ENCODE measurements at places on chromosomes 6 and 20.

DNA sequence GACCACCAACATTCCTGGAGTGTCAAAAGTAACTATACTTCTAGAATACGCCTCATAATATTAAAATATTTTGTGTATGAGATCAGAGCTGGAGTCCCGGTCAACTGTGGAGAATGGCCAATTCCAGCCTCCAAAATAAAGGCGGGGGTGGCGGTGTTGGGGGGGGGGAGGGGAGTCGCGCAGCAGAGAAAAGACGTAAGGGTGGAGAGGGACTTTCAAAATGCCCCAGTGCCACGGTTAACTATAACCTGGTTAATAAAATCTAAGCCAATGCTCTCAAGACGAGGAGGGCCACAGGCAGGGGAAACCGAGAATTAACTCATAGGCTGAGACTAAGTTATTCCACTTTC lies 1.3 kb downstream of the NUP153 start:
- DNase-seq = no peak

DNA sequence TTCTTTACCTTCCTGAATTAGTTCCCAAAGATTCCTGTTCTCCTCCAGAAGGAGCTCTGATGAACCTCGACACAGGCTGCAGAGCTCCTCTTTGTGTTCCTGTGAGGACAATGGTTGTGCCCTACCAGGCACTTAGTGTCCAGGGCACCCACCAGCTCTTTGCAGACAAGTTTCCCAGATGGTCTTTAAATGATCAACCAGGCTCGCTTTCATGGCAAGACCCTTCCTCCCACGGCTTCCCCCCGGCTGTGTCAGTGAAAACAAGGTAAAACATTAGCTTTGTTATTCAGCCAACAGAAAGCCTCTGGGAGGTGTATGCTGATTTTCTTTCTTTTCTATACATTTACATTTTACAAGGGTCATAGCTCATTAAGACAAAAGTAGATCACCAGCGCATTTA lies 32.3 kb upstream of the CNKSR3 start:
- no peak for DNase-seq

DNA sequence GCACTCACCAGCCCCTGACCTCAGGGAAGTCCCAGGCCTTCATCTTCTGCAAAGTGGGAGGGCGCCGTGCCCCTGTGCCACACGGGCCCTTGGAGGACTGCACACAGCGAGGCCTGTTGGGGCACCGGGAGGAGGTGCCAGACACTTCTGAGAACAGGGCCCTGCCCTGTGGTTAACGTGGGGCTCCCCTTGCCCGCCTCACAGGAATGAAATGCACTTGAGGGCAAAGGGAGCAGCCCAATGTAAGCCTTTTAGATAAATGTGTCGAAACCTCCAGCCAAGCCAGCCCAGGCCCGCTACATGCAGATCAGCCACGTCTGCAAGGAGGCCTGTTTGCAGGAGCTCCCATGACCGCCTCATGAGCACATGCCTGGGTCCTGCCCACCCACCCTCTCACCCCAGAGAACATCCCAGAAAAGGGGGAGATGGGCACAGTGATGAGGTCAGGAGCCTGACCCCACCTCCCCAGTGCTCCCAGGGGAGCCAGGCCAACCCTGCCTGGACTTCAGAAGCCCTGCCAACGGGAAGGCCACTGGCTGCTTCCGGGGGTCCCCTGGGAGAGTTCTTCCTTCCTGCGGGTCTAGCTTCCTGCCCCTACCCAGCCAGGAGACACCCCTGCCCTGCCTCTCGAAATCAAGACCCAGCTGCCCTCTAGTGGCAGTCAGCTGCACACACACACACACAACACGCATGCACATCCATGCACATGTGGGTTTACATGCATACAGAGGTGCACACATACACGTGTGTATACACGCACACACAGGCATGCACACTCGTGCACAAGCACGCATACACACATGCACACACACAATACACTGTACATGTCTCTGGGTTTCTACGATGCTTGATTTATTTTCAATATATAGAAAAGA lies 178.7 kb downstream of the TAF4 start:
- peak; percentile 3 for DNase-seq

GRCh38 chr6:33790910-33791309 lies 2.0 kb upstream of the LEMD2 start:
- no peak for DNase-seq

DNA sequence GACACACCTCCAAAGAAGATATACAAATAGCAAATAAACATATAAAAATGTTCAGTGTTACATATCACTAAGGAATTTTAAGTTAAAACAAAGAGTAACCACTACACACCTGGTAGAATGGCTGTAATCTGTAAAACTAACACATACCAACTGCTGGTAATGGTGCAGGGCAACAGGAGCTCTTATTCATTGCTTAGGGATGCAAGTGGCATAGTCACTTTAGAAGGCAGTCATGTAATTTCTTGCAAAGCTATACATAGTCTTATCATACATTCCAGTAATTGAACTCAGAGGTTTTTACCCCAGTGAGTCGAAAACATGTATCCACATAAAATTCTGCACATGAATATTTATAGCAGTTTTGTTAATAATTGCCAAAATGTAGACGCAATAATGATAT lies 906.8 kb upstream of the CITED2 start:
- DNase-seq = no peak

DNA sequence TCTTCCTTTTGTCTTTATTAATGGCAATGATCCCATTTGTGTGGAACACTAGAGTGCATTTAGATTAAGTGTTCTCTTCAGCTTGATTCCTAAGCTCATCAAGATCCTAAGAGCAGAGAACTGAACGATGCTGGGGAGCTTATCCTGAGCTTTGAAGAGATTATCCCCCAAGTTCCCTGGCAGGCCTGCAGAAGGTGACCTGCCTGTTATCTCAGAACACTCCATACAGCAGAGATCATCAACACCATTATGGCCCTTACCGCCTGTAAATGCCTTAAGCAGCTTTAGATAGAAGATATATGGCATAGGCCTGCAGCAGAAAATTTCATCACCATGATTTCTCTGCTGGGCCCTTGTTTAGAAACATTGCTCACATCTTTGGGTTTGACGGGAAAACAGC lies 779.9 kb upstream of the MAP3K7 start:
- DNase-seq = no peak

GRCh38 chr20:49281059-49281912 lies 3.4 kb upstream of the ZNFX1 start:
- DNase-seq = no peak

DNA sequence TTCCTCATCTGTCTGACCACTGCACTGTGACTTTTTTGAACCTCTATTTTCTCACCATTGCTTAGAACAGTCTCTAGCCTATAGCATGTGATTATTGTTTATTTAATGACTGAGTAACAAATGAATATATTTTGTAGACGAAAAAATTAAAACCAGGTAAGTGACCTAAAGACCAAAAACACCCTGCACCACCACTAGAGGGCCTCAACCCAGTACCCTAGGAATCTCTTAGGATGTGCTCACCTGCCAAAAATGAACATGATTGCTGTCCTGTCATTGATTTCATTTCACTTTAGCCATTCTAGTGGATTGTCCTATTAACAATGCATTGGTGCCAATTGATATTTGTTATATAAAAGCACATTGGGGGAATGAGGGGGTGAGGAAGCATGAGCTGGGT lies 199.1 kb downstream of the COL9A1 start:
- DNase-seq = peak; percentile 0

- peak; percentile 6 for DNase-seq
Measured at GRCh38 chr20:46349035-46349741, 40.9 kb upstream of the CDH22 start.

DNA sequence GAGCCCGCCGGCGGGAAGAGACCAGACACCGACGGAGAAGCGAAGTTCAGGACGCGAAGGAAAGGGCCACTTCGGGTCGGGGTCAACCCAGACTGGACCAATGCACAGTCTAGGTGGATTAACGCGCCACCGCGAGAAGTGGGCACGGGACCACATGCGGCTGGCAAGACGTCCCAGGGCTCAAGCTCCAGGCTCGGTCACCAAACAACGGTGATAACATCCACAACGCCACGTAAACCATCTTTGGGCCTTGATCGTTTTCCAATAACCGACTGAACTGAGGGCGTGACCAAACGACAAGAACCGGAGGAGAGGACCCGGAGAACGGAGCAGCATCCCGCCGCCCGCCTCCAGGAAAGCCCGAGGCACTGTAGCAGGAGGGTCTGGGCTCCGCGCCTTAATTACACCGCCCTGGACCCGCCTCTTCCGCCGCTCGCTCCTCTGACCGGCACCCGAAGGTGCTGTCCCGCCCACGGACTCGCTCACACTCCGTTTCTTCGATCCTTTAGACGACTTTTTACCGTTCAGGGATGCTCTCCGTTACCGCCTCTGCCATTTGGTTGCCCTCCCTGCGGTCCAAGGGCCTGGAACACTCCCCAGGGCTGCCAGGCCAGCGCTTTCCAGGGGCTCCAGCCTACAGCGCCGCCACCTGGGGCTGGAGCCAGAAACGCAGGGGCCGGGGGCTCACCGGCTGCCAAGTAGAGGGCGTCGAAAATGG lies 44.1 kb downstream of the DPPA5 start:
- DNase-seq = peak; percentile 70

GRCh38 chr6:25558155-25558817 lies 93.7 kb upstream of the SCGN start:
- no peak for DNase-seq

- no peak for DNase-seq
Measured at GRCh38 chr6:142440600-142441293, 138.9 kb downstream of the ADGRG6 start.

DNA sequence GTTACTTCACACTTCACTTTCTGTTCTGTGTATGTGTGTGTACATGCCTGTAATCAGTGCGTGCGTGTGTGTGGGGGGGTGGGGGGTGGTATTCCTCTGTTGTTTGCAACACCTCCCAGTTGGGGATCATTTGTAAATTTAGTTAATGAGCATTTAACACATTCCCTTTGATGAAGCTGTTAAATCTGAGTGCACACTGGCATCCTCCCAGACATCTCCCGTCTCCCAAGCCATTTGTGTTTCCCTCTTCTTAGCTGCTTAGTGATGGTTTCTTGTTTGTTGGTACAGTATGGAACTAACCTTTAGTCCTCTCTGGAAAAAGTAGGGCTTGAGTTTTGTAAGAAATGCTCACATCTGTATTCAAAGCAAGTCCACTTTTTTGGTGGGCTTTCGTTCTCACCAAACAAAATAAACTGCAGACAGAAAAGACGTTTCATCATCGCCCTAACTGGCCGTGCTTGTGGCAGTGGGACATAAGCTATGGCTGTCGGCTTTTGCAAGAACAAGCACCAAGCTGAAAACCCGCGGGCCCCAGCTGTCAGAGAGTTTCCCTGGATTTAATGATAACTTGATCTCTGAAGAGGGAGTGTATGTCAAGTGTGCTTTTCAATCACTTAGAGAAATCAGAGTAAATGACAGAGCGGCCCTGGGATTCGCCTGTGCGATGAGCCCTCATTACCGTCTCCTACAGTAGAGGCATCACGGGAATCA lies 54.9 kb upstream of the SASH1 start:
- DNase-seq = no peak

- no peak for DNase-seq
Measured at GRCh38 chr6:55277646-55278045, 49.6 kb upstream of the GFRAL start.

GRCh38 chr20:59832406-59833363 lies 100.8 kb downstream of the SYCP2 start:
- DNase-seq = no peak

DNA sequence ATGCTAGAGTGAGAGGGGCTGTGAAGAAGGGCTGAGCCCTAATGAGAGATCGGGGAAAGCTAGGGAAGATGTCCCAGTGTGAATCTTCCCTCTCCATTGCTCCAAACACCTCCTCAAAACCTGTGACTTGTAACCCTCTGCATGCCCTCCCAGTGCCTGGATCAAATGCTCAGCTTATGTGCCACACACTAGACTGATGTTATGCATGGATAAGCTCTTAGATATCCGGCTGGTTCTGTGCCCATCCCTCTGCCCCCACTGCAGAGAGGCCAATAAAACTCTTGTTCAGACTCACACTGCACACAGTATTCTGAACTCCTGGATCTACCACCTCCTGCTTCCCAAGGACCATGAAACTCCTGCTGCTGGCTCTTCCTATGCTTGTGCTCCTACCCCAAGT lies at the start of gene DEFB118:
Gene DEFB118, plus strand, starts transcription at position 301 of the 400 bp plus-strand sequence. Its CDS starts 50 bp downstream, at position 351.
- no peak for DNase-seq

DNA sequence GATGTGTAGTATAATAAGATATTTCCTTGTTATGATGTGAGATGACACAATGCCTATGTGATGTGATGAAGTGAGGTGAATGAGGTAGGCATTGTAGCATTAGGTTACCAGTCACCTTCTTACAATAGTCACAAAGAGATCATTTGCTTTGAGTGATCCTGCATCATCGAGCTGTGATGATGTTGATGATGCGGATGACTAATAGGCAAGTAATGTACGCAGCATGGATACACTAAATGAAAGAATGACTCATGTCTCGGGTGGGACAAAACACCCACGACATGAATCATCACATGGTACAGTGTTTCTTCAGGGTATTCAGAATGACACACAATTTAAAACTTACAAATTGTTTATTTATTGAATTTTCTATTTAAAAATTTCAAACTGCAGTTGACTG lies 806.3 kb upstream of the GJE1 start:
- DNase-seq = peak; percentile 17

DNA sequence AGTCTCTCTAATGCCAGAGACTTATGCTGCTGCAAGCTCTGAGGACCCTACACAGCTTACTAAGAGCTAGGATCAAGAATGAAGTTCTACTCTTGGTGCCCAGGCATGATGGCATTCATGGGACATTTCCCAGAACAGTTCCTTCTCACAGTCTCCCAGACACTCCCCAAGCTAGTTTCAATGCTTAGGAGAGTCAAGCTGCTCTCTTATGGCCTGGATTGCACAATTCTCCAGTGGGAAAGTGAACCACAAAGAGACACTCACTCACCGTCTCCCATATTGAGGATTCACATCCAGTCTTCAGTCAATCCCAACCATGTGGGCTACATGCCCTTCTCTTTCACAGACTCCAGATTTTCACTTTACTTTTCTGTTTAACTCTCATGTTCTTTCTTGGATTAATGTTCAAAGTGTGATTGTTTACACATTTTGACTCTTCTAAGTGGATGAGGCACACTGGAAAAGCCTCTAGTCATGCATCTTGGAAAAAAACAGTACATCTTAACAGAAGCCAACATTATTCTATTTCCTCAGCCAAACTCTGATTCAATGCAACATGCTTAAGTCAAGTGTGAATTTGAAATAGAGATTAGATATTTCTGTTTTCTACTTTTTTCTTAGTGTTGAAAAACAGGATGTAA lies 447.8 kb upstream of the BTBD3 start:
- no peak for DNase-seq

DNA sequence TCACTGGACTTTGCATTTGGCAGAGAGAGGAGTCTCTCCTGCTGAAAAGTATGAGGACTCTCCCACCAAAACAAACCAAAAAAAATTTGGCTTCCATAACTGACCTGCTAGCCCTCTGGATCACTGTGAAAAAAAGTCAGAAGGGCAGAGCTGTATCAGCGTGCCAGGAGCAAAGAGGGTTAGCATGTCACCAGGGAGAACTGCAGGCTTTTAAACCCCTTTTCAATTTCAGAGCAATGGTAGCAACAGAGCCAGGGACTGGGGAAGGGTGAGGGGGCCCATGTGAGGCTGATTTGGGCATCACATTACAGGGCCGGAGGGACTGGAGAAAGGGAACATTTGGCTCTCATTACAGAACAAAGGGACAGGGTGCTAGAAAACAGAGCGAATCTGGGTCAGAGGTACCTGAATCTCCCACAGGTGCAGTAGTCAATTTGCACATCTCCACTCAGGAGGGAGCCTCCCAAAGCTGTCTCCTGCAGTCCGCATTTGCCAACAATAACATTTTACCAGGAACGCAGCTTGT lies 185.7 kb upstream of the EYA4 start:
- DNase-seq = no peak

Measured in stimulated activated CD4-positive, alpha-beta T cell treated with anti-CD3 and anti-CD28 coated beads, Interleukin-12 subunit alpha, Interleukin-12 subunit beta, amount 100 ng/mL, for 24 hours (primary cell).